ENCODE measurements at places on chromosomes 4 and X.

GRCh38 chr4:155903453-155903852 is at the start of gene TDO2:
TDO2 (plus strand) TSS chr4:155903696; CDS start chr4:155903759, 63 bp downstream.
- DNase-seq, result no peak

DNA sequence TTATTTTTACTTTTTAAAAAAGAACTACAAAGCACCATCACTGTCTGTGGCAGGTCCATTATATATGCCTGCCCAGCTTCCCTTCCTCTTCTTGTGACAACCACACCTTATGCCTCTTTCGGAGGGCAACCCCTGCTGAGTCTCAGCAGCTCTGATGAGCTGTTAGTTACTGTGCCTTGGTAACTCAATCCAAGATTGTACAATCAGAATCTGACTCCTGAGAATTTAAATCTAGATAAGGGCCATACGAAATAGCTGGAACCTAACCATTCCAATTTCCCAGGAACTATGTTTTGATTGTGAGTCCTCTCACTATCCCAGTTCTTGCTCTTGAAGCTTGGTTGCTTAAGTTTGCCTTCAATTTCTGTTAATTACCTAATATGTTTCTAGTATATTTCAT is 61.9 kb downstream of the ADAMTS3 start:
- no peak for DNase-seq

- DNase-seq, result no peak
Observed at GRCh38 chr4:159607809-159608208, 504.9 kb downstream of the RAPGEF2 start.

DNA sequence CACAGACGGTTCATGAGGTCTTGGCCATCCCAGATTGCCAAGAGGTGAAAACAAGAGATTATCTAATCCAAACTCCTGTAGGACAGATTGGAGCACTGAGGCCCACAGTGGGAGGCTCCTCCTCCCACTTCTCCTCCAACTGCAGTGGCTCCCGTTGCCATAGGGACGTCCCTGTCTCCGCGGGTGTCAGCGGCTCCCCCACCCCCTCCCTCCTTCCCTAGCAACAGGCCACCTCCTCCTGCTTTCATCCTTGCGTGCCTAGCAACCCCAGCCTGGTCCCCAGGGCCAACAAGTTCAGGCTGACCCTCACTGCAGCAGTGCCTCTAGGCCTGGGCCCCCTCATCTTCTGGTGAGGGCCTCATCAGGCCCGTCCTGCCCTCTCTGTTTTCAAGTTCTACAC is 6.8 kb upstream of the IQSEC2 start:
- DNase-seq, result peak; percentile 6

DNA sequence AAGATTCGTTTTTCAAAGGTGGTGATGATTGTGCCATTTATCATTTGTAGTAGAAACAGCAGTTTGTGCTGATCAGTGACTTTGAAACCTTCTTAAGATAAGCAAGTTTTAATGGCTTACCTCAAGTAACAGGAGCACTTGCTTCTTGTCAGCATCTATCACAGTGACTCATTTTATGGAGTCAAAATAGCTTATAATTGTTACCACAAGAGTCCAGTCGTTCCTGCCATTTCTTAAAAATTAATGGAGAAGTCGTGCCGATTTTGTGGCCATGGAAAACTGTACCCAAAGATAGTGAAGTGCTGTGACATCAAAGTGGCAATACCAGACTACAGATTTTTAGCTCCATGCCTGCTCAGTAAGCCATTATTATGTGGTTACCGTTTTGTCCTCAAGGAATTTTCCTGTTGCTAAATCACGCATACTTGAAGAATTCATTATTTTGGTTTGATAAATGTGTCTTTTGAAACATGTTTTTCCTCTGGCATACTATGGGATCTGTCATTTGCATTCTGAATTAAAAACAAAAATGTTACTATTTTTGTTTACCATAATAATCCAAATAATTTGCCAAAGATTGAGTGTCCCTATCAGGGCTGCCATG is 129.9 kb downstream of the CBR4 start:
- no peak for DNase-seq

GRCh38 chrX:49041744-49042580 is 1.2 kb downstream of the TFE3 start:
- DNase-seq, result peak; percentile 4

DNA sequence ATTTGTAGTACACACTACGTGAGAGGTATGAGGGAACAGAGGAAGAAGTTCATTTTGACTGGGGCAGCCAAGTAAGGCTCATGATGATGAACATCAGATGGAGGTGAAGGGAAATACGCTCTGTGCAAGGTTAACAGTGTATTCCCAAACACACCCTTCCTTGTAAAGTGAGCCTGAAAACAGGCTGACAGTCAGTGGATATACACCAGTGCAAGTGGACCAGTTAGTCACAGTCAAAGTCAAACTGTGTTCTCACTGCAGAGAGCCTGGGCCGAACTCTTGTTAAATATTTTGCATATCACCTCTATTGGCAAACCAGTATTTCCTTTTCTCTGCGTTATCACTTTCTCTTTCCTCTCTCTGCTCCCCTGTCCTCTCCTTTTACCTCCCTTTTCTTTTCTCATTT is 23.4 kb upstream of the RHOH start:
- no peak for DNase-seq

DNA sequence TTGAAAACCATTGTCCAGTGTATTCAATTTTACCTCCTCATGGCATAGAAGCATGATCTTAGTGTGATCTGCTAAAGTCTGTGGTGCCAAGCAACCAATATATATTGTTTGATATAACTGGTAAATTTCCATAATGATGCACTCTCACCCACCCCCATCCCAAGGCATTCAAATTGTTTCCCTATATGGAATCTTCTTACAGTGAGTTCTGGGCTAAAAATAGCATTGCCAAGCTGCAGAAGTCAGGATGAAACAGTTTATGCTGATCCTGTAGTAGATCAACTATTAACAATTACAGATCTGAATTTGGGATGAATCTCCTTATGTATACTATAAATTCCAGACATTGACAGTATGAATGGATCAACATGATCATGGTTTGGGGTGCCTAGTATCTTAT is 20.9 kb downstream of the FGF13 start:
- no peak for DNase-seq

- no peak for DNase-seq
Observed at GRCh38 chr4:124095621-124096020, 616.9 kb downstream of the ANKRD50 start.

DNA sequence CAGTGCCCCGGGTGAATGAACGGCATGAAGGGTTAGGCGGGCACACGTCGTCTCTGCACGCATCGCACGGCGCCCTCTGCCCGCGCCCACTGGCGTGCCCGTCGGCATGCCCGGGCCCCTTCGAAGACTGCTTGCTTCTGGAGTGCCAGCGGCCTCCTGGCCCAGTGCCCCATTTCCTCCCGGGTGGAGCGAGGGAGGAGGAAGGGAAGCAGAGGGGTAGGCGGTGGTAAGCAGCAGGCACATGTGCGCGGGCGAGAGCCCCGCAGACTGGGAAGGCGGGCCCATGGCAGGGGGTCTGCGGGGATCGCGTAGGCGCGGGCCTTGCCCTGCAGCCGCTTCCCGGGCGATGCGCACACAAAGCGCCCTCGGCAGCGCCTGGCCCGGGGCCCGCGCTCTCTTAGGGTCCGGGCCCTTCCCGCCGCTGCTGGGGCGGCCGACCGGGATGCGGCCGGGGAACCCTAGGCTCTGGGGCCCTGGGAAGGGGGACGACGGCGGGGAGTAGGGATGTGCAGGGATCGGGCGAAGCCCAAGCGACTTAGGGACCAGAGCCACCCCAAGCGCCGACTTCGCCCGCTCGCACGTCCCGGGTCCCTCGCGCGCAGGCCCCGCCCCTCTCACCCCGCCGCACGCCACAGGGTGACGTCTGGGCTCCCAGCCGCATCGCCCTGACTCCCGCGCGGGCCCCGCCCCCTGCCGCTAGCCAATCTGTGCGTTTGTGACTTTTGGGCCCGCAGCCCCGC is 866 bp upstream of the EMD start:
- peak; percentile 36 for DNase-seq

- no peak for DNase-seq
Observed at GRCh38 chr4:118917582-118917981, 28.9 kb downstream of the SYNPO2 start.

- DNase-seq, result no peak
Observed at GRCh38 chr4:141081921-141082395, 51.3 kb downstream of the RNF150 start.

DNA sequence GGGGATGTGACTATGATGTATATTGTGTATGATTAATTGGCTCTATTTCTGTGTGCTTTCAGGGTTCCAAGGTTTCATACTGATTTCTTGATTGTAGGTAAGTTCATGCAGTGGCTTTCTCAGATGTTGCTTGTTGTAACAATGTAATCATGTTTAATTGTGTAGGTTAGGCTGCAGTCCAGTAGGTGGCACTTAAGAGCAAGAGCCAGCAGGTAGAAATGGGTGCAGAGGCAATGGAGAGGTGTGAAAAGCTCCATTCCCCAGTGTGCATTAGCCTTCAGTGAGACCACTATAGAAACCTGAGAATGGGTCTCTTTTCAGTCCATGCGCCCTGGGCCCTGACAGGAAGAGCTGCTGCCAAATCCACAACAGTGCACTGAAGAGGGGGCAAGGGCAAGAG is 28.2 kb downstream of the DCAF12L2 start:
- no peak for DNase-seq

DNA sequence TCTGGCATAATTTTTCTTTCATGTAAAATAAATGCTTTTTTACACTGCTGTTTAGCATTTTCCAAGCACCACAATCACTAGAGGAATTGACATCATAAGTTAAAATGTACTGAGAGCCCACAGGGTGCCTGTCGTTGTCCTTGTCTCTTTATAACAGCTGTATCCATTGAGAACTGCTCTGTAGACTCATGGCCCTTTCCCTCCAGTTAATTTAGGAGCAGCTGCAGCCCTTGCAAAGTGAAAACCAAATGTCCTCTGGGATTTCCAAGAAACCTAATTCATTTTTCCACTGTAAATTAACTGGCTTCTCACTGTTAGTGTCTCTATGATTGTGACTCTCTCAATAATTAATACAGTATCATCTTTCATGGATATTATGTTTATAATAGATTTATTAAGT is 185.9 kb downstream of the SLC4A4 start:
- DNase-seq, result no peak

DNA sequence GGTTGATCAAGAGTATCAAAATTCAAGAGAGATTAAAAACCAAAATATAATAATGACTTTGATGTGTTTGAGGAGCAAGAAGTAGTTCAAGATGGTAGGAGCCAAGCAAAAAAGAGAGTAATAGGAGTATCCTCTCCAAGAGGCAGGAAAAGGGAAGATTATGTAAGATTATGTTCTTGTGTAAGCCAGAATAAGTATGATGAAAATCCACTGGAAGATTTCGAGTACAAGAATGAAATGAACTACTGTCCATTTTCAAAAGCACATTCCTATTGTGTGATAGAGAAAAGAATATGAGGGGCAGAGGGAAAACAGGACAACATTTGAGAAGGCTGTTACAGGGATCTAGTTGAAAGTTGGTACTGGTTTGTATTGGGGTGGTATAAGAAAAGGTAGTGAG is 659.6 kb upstream of the INTU start:
- DNase-seq, result no peak

DNA sequence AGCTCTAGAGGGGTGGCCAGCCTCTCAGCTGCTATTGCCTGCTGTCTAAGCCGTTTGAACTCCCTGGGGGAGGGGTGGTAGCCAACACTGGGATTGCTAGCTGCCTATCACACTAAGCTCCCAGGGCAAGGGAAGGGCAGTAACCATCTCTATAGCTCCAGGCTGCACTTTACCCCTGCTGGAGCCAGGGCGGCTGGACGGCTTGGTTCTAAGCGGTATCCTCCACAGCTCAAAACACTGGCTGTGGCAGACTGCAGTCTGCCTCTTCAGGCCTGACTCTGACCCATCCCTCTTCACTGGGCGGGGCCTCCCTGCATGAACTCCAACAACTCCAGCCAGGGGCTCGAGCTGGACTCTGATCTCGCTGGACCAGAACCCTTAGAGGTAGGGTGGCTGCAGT is 55.3 kb upstream of the GNRHR start:
- no peak for DNase-seq

- DNase-seq, result no peak
Observed at GRCh38 chr4:77699731-77700210, 94.2 kb downstream of the CXCL13 start.

DNA sequence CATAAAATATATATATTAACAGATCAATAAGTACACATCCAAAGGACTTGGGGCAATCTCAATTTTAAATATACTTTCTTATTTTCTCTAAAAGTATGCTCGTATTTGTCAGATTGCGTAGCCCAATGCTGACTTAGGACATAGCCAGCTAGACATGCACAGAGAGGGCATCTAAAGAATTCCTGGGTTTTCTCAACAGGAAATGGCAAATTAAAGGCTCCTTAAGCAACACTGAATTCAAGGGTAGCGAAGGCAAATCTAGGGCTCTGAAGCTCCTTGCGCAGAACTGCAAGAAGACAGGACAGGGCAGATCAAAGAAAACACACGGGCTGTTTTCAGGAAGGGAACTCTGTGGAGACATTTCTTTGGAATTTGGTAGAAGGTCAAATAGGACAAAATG is 94.6 kb upstream of the FTHL17 start:
- DNase-seq, result no peak

Measured in activated naive CD4-positive, alpha-beta T cell treated with Interleukin-2 at 50 U/mL for 16 hours (primary cell).